ENCODE measurements at places on chromosomes 1 and 21.

DNA sequence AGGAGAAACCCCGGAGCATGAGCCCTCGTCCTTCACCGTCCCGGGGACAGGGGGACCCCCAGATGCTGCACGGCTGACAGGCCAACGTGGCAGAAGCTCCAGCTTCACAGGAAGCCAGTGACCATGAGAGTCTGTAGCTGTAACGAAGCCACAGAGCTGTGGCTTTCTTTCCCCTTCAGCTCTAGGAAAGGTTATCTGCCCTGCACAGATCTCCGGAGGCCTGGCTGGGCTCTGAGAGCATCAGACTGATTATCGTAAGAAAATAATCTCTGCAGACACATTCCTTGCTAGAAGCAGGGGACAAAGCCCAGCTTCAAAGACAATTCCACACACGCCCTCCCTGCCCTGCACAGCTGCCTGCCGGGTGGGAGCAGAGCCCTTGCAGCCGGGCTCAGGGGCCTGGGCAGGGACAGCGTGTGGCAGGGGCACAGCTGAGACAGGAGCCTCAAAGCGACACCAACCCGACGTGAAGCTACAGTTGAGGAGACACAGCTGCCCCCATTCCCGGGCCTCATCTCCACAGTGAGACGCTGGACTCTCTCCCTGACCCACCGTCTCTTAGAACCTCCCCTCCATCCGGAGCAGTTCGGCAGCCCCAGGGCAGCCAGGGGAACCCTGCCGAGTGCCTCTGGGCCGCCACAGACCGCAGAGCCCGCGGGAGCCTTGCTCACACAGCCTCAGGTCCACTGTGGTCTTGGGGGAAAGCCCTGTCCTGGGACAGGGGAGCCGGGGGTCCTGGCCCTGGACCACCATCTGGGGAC, 30.6 kb downstream of the POFUT2 start:
- no peak for DNase-seq

- DNase-seq = no peak
These were observed 257.9 kb upstream of the AJAP1 start for GRCh38 chr1:4396551-4396950.

DNA sequence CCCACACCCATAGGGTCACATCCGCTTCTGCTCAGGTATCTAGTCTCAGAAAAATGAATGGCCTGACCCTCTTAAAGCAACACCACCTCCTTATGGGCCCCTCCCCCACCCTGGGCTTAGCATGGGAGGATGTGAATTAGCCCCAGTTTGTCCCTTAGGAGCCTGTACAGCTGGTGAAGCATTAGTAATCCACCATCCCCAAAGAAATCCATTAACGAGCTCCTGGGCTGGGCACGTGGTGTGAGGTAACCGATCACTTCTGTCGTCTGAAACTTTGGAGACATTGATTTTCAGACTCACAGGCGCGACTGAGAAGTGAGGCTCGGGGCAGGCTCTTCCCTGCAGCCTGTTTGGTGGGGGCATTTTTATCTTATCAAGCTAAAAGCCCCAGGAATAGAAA, 10.5 kb downstream of the RASSF5 start:
- no peak for DNase-seq

DNA sequence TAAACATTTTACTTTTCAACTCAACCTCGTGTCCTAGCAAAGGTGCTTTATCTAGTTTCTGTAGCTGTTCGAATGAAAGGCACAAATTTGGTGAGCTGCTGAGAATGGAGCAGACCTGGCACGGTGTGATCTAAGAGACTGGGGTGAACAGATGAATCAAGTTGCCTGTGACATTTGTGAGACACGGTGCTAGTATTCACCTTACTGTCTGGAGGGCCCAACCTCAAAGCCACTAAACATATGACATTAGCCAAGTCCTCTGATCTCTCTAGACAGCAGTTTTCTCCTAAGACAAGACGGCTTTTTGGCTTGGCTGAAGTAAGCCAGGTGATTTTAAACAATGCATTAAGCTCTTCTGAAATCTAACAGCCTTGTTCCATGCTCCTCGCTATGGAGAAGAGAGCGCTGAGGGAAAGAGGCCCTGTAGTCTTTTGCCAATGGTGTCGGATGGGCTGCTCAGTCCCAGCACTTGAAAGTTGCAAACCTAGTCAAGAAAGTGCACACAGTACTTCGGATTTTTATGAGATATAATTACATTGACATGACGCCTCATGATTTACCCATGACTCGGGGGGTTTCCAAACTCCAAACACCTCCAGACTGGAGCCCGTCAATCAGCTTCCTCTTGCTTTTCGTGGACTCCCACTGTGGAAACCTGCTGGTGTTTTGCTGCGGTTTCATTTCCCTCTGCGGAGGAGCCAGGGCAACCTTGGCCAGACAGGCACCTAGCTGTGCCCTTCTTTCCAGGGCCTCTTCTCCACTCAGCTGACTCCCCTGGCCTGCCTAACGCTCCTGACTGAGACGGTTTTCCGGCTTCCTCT, 794 bp upstream of the TOR3A start:
- no peak for DNase-seq

DNA sequence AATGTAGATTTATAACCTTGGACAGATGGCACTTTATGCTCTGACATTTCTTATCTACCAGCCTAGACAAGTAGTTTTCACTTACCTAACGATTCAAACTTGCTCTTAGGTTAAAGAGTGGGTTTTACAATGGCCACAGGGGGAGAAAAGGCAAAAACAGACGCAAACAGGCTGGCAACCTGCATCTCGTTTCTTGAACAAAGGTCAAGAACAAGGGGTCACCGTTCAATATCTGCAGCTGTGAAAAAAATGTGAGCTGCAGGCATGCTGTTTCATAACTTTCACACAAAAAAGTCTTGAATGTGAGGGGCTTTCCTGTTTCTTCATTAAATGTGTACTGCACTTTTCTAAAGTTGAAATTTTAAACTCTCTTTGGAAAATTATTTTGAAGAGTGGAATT, 49.4 kb downstream of the SYDE2 start:
- no peak for DNase-seq

- DNase-seq = no peak
These were observed 35.1 kb downstream of the ZNF281 start for GRCh38 chr1:200374569-200375295.

- no peak for DNase-seq
These were observed 33.5 kb upstream of the CCDC27 start for GRCh38 chr1:3718764-3719163.

- no peak for DNase-seq
These were observed 58.3 kb upstream of the B3GALNT2 start for GRCh38 chr1:235562589-235562988.

DNA sequence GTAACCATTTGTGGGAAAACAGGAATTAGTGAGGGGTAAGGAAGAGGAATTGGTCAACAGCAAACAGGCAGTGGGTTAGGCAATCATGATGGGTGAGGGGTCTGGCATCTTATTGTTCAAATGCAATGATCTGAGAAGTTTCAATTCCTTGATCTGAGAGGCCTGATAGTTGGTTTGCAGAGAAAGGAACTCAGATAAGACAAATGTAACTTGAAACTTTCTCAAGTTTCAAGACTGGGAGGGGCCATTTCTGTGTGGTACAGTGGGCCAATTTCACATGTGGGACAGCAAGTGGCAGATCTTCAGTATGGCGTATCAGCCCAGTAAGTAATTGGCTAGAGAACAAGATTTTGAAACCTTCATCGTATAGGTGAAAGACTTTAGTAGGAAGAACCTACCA, 102.5 kb downstream of the XPR1 start:
- no peak for DNase-seq

- no peak for DNase-seq
These were observed 759.8 kb downstream of the ADGRL2 start for GRCh38 chr1:82560566-82560965.

GRCh38 chr1:189315035-189315901, 1162.4 kb downstream of the BRINP3 start:
- no peak for DNase-seq

Data from stimulated activated CD8-positive, alpha-beta memory T cell treated with anti-CD3 and anti-CD28 coated beads, Interleukin-4, amount 100 ng/mL, for 1 hour (primary cell).